ENCODE measurements at places on chromosomes 16 and 17.

DNA sequence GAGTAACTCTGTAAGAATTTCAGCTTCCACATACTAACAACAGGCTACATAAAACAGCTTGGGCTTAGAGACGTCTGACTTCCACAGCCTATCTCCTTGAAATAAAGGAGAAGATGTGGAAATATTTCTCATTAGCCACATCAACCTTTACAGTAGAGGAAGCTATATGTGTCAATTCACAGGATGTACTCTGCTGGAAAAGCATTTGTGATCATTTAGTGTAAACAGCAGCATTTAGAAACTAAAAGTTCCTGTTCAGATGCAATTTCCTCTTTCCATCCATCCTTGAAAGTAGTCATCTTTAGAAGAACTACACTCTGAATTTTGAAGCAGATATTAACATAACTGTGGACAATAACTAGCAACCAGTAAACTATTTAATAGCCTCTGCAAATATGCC, 46.2 kb downstream of the XPO6 start:
- no peak for DNase-seq

- DNase-seq = peak; percentile 76
Measured at GRCh38 chr17:8125154-8125946, 1.4 kb upstream of the HES7 start.

DNA sequence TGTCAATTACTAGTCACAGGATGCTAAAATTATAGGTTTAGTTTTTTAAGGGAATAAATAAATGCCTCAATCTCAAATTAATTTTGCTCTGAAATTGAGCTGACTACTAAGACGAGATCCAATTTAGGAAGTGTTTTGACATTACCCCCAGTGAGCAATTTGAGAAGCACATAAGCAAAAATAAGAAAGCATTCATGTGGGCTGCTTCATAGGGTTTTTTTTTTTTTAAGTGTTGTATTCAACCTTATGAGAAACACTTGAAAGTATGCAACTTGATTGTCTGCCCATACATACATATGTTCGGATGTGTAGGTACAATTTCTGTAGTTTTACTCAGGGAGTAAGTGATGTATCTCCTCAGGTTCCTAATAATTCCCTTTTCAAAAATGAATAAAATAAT, 77.6 kb downstream of the PRKCA start:
- no peak for DNase-seq

- no peak for DNase-seq
Measured at GRCh38 chr16:70772493-70772892, 28.5 kb downstream of the VAC14 start.

DNA sequence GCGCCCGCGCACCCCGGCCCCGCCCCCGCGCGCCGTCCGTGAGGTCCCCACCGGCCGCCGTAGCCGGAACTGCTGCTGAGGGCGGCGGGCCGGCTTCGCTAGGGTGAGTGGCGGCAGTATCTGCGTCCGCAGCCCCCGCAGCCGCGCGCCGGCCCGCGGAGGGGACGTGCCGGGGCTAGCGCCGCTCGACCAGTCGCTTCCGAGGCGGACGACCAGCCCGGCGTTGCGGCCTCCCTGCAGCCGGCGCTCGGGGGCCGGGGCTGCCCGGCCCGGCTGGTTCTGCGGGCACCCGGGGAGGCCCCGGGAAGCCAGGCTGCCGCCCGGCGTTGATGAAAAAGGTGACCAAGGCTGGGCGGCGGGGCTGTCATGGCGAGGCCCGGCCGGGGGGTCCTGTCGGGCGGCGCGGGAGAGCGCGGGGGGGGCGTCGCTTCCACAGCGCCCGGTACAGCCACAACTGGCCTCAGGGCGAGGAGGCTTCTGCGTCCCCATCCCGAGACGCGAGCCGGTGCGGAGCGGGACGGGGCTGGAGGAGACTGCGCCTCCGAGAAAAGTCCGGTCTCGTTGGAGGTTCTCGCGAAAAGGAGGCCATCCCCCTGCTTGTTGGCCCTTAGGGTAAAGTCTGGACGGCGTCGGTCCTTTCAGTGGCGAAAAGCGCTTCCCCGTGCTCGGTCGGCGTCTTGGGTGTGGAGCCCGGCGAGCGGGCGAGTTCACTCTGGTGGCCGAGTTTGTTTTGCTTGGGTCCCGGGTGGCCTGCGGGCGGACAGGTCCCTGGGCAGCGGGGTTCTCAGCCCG, at the start of gene CRAMP1:
Gene CRAMP1 (plus strand): TSS at position 41 of the 792 bp plus-strand sequence. CDS start 2,280 bp downstream, outside the sequence.
- DNase-seq = no peak

GRCh38 chr17:76199469-76199868, 40.8 kb downstream of the RNF157 start:
- DNase-seq = peak; percentile 43

GRCh38 chr16:3089717-3090592, 9.1 kb downstream of the ZSCAN10 start:
- DNase-seq = no peak

- DNase-seq = no peak
Measured at GRCh38 chr17:29686993-29687590, 64.4 kb upstream of the CORO6 start.

- peak; percentile 23 for DNase-seq
Measured at GRCh38 chr17:17682737-17683680, 1.8 kb downstream of the RAI1 start.

- no peak for DNase-seq
Measured at GRCh38 chr17:47210105-47210504, 957 bp downstream of the MYL4 start.

DNA sequence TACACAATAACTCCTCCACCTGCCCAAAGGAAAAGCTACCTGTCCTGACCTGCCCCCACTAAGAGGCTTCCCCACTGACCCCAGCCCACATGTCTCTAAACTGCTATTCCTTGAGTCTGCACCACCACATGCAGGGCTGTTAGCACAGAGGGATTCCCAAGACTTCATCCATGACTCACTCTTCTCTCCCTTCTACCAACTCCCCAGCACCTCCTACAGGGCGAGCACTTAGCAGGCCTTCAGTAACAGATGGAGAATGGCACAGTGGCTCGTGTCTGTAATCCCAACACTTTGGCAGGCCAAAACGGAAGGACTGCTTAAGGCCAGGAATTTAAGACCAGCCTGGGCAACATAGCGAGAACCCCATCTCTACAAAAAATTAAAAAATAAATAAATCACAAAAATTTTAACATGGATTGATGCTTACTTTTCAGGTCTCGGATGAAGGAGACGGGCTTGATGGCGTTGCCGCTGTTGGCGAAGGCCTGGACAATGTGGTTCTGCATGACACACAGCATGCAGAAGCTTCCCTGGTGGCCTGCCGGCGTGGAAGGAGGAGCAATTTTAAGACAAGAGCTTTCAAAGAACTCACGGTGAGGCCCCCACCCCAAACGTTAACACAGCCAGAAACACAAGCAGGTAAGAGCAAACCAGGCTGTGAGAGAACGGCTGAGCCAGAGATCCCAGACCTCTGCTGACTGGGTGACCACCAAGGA, 12.0 kb downstream of the USP36 start:
- DNase-seq = no peak

GRCh38 chr17:35752471-35752870, 568 bp downstream of the GAS2L2 start:
- no peak for DNase-seq

DNA sequence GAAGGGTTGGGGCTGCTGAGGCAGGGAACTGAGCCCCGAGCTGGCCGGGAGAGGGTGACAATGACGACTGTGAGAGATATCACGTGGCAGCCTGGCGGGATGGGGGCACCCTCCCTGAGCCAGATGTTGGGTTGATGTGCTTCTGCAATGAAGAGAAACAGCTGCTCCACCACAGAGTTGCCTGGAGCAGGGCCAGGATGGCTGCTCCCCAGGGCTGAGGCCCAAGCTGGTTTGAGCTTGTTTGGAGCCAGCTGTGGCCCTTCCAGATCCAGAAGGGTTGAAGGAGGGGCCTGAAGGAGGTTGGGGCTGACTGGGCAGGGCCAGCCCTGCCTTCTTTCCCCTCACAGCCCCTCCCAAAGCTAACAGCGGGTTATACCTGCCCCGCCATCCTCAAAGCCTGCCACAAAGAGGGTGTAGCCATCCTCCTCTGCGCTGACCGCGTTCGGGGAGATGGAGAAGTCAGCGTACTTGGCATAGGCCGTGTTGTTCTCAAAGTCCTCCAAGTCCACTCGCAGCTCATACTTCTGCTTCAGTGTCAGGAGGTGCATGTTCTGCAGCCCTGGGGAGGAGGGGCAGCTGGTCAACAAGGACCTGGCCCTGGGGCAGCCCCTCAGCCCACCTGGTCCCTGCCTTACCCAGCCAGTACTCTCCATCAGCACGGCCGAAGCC, 2.1 kb downstream of the MFAP4 start:
- no peak for DNase-seq

- DNase-seq = no peak
Measured at GRCh38 chr16:28609631-28610594, at the start of gene SULT1A1. Gene SULT1A1, minus strand, starts transcription at chr16:28610044. Its CDS starts 1,189 bp downstream, at chr16:28608855.

GRCh38 chr17:70394473-70395232, 225.3 kb downstream of the KCNJ2 start:
- no peak for DNase-seq

DNA sequence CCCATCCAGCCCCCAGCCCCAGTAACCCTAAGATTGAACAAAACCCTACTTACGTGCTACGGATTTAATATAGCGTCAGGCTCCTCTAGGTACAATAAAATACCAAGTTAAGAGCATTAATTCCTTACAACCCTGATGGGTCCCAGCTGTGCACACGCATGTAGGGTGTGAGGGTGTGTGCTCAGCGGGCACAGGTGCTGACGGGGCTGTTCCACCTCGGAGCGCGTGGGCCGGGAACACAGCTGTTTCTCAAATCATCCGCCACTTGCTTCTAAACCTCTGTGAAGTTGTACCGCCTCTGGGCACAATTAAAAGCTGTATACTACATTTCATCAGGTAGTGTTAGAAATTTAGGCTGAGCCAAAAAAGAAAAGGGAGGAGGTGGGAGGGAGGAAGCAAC, 478.6 kb downstream of the MAF start:
- DNase-seq = no peak

GRCh38 chr16:57945740-57946138, 25.2 kb downstream of the CNGB1 start:
- no peak for DNase-seq

DNA sequence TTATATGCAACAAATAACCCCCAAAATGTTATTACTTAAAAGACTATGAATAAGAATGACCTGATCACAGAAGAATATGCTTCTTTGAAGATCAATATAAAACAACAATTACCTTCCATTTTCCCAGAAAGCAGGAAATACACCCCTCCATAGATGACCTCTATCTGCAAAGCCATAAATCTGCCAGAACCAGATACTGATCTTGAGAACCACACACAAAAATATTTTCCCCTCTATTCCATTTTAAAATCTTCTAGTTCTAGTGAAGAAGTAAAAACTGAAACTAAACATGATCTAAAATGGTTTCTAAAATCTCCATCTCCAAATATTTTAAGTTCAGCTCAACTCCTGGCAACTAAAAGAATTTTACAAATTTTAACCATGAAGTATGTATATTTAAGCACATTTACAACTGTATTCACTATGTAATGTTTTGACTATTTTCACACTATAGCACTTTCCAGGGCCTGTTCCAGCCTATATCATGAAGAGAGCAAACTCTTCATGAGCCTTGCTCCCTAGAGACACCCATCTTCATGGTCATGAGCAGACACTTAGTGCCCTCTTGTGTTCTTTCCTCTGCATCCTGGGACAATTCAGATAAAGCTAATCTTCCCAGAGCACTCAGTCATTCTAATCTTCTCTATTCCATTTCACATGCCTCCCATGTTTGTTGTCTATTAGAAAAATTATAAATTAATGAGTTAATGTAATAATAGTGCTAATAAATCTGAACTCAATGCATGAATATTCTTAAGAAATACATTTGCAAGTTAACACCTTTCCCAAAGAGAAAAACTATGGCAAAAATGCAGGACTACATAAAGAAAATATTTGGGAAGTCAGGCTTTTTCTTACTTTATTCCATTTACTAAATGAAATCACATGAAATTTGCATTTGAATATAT, 87.0 kb downstream of the HELZ start:
- no peak for DNase-seq

DNA sequence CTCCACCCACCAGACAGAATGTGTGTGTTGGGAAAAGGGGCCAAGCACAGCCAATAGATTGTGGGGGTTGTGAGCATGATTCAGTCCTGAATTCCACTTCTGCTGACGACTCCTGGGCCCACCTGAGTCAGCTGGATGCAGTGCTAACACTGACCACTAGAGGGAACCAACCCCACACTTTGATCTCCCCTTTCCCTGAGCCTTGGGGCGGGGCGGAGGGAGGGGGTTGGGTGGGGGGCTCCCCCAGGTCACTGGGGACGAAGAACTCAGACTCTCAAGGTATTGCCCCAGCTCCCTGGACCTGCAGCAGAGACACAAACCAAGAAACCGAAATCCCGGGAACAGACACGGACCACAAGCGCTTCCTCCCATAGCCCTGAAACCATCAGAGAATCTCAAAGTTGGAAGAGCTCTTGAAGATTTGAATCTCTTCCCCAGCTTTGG, 621 bp upstream of the CSHL1 start:
- peak; percentile 44 for DNase-seq

DNA sequence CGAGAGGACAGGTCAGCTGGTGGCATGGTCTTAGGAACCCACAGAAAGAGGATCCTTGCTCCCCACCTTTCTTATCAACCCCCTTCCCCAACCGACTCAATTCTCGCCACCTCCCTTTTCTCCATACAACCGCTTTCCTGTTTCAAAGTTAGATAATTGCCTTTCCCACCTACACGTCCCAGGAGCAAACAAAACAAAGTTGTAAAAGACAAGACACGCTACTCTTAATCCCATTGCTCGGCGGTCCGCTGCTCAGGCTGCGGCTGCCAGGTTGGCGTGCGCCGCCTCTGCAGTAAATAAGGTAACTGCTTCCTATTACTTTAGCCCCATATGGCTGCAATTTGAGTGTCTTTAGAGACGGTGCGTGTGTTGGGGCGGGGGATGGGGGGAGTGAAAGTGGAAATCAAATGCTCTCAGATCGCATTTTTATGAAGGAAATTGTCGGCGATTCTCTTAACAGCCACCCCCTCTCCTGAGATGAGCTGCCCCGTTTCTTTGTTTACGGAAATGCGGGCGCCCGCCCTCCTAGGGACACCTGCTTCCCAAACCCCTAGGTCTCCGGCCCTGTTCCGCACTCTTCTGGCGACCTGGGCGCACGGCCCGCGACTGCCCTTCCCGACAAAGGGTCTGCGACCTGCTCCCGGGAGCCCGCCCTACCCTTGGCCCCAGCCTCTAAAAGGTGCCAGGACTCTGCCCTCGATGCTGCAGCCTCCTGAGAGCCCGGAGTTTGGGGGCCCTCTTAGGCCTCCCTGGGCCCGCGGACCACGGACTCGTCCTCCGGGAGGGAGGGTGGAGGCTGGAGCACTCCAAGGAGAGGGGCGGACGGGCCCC, 3.7 kb upstream of the CBX8 start:
- no peak for DNase-seq

DNA sequence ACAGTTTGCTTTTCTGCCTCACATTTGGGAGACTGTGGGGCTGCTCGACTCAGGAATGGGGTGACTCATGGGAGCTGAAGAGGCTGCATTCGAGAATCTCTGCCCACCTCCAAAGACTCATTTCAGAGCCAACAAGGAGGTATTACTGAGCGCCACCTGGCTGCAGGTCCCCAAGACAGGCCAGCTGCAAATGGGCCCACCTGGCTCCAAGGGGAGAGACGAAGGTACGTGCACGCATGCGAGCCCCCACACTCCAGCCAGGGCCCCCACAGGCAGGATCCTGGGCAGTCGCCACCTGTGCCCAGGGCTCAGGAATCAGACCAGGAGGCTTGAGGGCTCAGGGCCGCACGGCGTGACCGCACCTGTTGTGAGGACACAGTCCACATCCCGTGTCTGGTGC, 6.0 kb downstream of the HAGHL start:
- no peak for DNase-seq

GRCh38 chr17:35242158-35242804, 591 bp upstream of the SLFN5 start:
- DNase-seq = peak; percentile 58

Data from stimulated activated CD8-positive, alpha-beta memory T cell treated with anti-CD3 and anti-CD28 coated beads, Interleukin-4, amount 100 ng/mL, for 1 hour (primary cell).